ENCODE measurements at places on chromosomes 7 and 10. TPM values are rescaled to one million over a fixed set of nuclear protein-coding genes. Genes with fewer than 3 reads are reported as not detected.

DNA sequence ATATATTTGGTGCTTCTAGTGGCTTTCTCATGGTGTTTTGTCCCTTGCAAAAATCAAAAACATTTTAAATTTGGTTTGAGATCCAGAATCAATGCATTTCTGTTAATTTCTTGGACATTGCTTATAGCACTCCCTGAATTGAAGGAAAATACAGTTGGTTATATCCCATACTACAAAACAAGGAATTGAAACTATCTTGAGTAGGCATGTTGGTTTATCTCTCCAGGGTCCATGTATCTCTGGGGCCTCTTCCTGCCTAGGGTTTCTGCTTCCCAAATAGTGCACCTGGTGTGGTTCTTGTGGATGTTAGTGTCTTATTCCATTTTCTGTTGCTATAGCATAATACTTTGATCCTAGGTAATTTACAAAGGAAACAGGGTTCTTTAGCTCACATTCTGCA lies 212.4 kb downstream of the CAMK1D start:
- H3K27ac ChIP-seq = no peak overlapping the region
- H3K36me3 ChIP-seq = no peaks in the 10 kb centered on the region
- peaks cover under 1% of the 10 kb centered on the region for H3K4me1 ChIP-seq
- no peak for DNase-seq

The IFIT2 gene
- total RNA-seq = not detected

The WNT2 gene
- not detected for total RNA-seq

The RTKN2 gene
- not detected for total RNA-seq

DNA sequence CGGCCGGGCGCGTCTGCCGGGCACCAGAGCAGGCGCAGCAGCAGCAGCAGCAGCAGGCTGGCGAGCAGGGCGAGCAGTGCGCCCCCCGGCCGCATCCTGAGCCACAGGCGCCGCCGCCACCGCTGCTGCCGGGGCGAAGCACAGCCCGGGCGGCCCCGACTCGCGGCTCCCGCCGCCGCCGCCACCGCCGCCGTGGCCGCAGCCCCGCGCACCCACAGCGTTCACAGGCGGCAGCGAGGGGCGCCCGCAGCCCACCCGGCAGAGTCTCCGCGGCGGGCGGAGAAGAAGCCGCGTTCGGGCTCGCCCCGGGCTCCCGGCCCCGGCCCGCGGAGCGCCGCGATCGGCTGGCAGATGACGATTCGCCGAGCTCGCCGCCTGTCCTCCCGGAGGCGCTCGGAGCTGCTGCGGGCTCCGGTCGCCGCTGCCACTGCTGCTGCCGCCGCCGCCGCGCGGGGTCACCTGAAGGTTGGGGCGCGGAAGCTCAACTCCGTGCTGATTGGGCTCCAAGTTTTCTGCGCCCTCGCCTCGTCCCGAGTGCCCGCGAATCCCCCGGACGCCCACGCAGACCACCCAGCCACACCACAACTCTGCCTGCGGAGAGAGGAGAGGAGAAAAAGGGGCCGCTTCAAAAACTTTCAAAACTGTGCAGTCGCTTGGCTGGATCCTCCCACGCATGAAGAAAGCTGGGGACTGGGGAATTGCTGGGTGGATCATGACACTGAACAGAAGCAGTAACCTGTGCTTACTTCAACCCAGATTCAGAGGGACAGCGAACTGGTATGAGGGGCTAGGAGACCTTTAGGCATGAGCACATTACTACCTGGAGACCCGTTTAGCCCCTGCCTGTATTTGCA lies at the start of gene ST8SIA6:
Gene ST8SIA6 (minus strand): TSS at position 435 of the 854 bp plus-strand sequence. CDS start 340 bp downstream, at position 95.
- H3K36me3 ChIP-seq = no peaks in the 10 kb centered on the region
- no peaks in the 10 kb centered on the region for H3K27me3 ChIP-seq
- peak; percentile 68 for DNase-seq
- H3K4me3 ChIP-seq = peak within 1 kb of the TSS; percentile 17

The SDK1 gene
- total RNA-seq = 32.4 TPM

The C10orf53 gene
- not detected for total RNA-seq

DNA sequence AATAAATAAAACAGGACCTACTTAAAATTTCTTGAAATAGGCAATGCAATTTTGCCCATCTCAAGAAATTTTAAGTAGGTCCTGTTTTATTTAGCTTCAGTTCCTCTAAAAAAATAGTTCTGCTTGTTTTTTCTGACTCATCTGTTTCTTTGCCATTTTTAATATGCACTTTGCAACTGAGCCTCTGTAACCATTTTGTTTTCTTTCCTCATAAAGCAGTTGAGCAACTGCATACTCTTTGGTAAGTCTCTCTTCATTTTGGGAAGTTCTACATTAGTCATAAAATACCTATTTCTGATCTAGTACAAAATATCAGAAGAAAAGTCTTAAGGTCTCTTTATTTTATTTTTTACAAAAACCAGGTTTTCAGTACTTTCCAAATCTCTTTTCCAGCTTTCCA lies 18.0 kb downstream of the TAS2R40 start:
- DNase-seq = no peak
- H3K27me3 ChIP-seq = no peaks in the 10 kb centered on the region
- H3K4me1 ChIP-seq = no peaks in the 10 kb centered on the region
- H3K36me3 ChIP-seq = no peaks in the 10 kb centered on the region

The CTTNBP2 gene
- total RNA-seq = 18.5 TPM

DNA sequence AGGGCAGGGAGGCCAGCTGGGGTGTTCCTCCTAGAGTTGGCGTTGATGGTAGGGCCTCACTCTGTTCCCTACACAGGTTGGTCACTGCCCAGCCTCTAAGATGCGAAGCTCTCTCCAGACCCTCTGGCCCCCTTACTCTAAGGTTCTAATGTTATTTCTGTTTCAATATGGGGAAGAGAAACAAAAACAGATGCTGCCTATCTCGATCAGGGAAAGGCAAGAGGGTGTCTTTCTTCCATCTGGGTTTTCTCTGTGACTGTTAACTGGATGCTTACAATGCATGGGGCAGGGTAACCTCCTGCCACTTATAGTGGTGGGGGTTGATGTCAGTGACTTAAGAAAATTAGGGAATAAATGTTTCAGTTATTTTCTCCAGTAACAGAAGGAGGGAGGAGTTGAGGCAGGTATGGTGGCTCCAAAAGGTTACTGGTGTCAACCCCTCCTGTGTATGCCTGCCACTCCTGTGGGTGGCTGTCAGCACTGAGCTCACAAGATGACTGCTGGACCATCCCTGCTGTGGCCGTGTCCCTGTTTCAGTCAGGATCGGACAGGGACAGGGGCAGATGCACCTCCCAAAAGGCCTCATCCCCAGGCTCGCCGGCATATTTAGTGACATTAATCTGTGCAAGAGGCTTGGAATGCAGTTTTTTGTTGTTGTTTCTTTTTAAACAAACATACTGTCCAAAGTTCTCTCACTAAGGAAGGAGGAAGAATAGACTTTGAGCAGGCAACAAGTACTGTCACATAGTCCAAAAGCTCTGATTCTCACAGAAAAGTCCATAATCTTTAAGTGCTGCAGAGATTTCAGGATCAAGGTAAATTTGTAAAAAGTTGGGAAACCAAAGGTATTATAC lies 39.6 kb upstream of the SYPL1 start:
- no peaks in the 10 kb centered on the region for H3K36me3 ChIP-seq
- no peak overlapping the region for H3K4me3 ChIP-seq

DNA sequence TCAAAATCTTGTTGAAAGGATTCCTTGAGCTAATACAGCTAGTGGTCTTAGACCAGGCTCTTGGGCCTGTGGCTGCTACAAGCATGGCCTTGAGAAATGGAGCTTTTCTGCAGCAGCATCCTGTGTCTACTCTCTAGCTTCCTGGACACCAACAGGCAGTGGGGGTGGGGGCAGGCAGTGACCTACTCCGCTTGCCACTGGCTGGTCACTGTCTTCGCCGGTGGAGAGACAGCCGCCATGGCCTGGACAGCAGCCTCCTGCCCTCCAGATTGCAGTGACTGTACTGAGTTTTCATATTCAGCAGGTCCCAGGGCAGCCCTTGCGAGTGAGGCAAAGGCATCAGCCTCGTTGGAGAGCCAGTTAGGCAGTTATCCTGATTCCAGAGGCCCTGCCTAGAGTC lies 204.6 kb downstream of the HECW1 start:
- H3K27me3 ChIP-seq = no peaks in the 10 kb centered on the region
- no peak overlapping the region for H3K4me3 ChIP-seq
- no peak for DNase-seq
- H3K27ac ChIP-seq = no peak overlapping the region

DNA sequence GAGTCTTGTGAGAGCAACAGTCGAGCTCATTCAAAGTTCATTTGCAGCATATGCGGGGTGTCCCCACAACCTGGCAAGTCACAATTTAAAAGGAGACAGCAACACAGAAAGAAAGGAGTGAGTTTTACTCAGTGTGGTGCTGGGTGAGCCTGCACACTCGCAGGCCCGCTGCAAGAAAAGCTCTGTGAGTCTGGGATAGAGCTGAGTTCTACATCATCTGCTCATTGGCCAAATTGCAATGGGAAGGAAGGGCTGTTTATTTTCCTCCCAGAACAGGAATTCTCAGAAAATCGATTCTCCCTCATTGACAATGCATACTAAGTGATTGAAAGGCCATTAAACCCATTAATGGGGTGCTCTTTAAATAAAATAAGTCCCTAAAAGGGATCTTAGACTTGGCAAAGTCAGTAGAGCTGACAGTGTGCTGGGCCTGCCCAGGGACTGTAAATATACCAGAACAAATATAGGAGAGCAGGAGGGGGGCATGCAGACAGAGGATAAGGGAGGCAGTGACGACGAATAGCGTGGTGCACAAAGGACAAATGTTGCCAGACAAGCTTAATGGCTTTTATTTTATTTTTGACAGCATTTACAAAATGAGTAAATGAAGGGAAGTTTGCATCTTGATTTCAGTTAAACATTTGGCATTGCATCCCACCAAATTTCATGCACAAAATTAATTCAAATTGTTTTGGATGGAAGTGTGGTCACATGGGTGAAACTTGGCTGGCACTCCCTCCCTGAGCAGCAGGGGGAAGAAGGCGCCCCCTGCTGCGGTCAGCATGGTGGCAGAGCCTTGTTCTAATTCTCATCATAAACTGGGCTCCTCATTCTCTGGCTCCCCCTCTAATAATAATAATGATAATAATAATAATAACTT lies 215.7 kb downstream of the SNX10 start:
- no peak overlapping the region for H3K4me3 ChIP-seq
- no peaks in the 10 kb centered on the region for H3K36me3 ChIP-seq
- H3K27ac ChIP-seq = no peak overlapping the region
- no peak for DNase-seq
- no peaks in the 10 kb centered on the region for H3K27me3 ChIP-seq

DNA sequence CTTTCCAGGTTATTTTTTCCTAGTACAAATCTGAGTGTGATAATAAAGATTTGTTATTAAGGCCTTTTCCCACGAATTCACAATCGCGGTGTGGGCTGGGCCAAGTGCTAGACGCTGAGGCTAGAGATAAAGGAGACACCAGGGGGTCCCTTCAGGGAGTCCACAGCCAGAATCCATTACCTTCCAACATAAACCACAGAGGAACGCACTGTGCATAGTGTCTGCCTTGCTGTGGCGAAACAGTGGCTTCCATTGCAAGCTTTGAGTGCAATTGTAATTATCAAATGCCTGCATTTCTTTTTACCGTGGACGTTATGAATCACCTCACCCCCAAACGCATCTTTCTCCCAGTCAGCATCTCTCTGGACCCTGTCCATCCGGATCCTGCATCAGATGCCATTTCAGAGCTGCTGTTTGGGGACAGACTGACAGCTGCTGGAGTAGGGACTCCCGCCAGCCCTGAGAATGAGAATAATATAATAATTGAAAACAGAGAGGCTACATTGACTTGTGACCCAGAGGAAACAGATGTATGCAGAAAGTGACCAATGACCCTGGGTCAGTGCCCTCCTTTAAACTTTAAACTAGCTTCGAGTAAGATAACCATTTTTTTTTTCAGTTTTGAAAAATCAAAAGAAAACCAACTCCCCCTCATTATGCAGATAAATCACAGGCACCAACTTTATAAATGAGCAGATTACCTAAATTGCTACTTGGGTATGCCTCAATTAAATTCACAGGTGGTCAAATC lies 456.2 kb upstream of the NRP1 start:
- no peaks in the 10 kb centered on the region for H3K27me3 ChIP-seq
- H3K36me3 ChIP-seq = no peaks in the 10 kb centered on the region
- H3K27ac ChIP-seq = peak overlapping the region; percentile 54
- no peak overlapping the region for H3K4me3 ChIP-seq
- H3K4me1 ChIP-seq = peaks cover 10% of the 10 kb centered on the region

The APBB1IP gene
- 2.3 TPM for total RNA-seq

- H3K27ac ChIP-seq = no peak overlapping the region
- peaks cover under 1% of the 10 kb centered on the region for H3K36me3 ChIP-seq
- no peak overlapping the region for H3K4me3 ChIP-seq
- H3K27me3 ChIP-seq = no peaks in the 10 kb centered on the region
- H3K4me1 ChIP-seq = peaks cover 13% of the 10 kb centered on the region
- peak; percentile 83 for DNase-seq
These were observed 860 bp downstream of the SEC31B start for GRCh38 chr10:100518761-100519241.

DNA sequence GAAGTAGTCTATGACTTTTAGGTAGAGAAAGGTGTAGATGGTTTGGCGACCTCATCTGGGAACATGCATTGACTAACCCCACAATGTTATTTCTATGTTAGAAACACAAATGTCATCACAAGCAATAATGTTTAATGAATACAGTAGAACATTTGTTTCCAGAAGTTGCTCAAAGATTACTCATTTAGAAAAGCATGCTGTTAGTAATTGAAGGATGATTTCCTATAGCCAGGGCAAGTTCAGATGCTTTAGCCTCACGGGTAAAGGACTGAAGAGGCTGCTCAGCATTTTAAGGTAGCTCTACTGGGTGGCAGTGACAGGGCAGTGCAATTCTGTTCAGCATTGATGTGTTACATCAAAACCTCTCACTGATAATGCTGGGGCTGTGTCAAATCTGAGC lies 199.3 kb upstream of the FZD1 start:
- H3K4me1 ChIP-seq = peaks cover 6% of the 10 kb centered on the region
- no peaks in the 10 kb centered on the region for H3K27me3 ChIP-seq
- H3K27ac ChIP-seq = no peak overlapping the region
- H3K36me3 ChIP-seq = no peaks in the 10 kb centered on the region

The DNAJC1 gene
- total RNA-seq = 90.3 TPM

DNA sequence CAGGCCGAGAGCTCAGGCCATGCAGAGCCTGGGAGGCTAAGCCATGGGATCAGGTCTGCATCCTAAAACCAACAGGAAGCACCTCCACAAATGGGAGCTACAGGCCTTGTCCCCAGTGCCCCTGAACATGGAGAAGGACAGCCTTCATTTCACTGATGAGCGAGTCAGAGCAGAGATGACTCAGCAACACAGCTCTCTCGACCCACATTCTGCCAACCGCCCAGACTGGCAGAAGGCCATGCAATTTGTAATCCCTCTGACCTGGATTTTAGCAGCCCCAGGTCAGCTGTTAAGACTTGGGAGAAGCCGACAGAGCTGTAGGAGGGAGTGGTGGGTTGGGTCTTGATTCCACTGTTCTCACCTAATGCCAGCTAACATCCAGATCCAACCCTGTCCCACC lies 25.5 kb downstream of the VOPP1 start:
- no peaks in the 10 kb centered on the region for H3K36me3 ChIP-seq
- H3K27me3 ChIP-seq = no peaks in the 10 kb centered on the region
- DNase-seq = peak; percentile 73
- no peak overlapping the region for H3K27ac ChIP-seq
- no peak overlapping the region for H3K4me3 ChIP-seq
- peaks cover 27% of the 10 kb centered on the region for H3K4me1 ChIP-seq

The CALML5 gene
- total RNA-seq = not detected

The TES gene
- total RNA-seq = 17.1 TPM

The WEE2 gene
- not detected for total RNA-seq
